Hindlimb muscle (tissue), 1 donor: ENCODE measurements at places on chromosomes 2 and 18. TPM values are rescaled to one million over a fixed set of nuclear protein-coding genes. Genes with fewer than 3 reads are reported as not detected.

DNA sequence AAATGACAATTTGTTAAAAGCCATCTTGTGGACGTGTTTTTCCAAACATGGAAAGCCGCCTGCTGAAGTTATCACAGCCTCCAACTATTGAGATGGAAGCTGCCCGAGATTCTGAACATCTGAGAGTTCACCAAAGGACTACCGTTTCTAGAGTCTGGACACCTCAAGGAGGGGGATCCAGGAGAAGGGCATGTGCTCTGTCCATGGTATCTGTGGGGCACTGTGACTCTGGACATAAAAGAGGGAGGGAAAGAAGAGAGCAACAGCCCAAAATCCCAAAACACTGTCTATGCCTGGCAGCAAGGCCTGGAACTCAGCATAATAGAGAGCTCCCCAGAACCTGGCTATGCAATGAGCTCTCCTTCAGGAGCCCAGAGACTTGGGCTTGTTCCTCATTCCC lies 319.9 kb downstream of the EN1 start:
- DNase-seq, result no peak

DNA sequence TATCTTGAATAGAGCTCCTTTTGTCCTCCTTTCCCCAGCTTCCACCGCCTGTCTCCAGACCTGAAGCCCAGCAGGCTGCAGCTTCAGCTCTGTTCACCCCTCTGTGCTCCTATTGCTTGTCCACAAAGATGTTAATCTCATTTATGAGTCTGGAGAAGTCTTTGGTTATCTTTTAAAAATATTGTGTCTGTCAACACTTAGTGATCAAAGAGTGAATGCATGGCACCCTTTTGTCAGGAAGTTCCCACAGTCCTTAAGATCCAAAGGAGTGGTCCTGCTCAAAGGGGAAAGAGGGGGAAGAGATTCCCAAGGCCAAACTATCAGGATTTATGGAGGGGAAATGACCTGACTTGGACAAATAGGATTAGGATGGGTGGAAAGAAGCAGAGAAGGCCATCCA lies 118.9 kb downstream of the ACAA2 start:
- DNase-seq, result no peak

DNA sequence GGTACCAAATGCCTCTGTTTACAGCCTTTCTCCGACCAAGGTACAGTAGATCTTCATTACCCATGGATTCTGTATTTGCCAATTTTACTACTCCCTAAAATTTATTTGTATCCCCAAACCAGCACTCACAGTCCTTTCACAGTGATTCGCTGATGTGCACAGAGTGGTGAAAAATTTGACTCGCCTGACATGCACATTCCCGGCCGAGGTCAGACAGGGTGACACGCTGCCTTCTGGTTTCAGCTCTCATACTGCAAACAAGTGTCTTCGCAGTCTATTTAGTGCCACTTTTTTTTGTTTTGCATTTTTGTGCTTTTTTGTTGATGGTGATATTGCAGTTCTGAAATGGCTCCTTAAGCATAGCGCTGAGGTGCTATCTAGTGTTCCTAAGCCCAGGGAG lies 71.0 kb downstream of the MAPK4 start:
- no peak for DNase-seq

- DNase-seq, result no peak
These were observed 280.2 kb downstream of the CTNNA2 start for GRCh38 chr2:79793006-79793405.

DNA sequence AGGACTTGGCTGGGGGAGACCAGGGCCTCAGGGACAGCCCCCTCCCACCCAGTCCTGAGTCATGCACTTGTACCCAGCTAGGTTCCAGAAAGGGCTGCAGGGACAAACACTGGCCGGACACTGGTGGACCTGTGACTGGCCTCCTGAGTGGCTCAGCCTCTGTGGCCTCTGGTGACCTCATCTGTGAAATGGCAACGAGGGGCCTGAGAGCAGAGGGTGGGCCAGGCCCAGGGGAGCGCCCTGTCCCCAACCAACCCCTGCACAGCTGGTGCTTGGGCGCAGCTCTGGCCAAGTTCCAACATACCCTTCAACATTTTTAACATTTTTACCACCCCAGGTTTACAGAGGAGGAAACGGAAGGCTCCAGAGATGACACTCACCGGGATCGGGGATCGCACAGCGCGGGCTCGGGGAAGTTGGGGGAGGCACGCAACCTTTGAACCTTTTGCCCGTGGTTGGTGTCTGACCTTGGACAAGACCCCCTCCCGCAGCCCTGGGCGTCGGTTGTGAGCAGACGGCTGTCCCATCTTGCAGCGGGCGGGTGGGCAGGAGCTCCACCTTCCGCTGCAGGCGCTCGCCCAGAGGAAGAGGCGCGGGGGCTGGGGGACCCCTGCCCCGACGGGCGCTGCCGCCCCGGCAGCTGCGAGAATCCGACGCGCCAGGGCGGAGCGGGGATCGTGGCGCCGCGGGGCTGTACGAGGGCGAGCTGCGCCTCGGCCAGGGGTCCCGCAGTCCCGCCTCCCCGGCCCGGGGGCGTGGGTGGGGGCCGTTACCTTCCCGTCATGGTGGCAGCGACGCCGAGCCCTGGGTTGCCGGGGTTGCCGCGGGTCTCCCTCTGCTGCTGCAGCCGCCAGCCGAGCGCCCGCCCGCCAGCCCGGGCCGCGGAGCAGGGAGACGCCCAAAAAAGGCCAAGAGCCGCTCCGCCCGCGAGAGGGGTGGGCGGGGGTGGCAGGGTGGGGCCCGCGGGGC lies 805 bp downstream of the LIMS2 start:
- no peak for DNase-seq

- no peak for DNase-seq
These were observed 3.9 kb downstream of the AGXT start for GRCh38 chr2:240872317-240873097.

GRCh38 chr2:130874512-130874911 lies 37.8 kb downstream of the ARHGEF4 start:
- no peak for DNase-seq

DNA sequence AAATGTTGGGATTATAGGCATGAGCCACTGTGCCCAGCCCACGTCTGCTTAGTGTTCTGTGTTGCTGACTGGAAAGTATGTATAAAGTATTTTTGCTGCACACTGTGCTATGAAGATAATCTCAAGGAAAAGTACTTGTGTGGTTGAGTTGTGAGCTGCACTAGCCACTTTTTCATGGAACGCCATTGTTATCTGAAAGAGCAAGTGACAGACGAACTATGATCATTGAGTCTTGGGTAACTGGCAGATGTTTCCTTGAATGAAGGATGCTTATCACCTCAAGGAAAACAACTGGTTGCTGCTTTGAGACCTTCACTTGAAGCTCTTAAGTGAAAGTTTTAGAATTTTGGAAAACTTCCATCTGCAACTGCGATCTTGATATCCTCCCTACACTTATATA lies 82.2 kb upstream of the KCTD1 start:
- DNase-seq, result no peak

DNA sequence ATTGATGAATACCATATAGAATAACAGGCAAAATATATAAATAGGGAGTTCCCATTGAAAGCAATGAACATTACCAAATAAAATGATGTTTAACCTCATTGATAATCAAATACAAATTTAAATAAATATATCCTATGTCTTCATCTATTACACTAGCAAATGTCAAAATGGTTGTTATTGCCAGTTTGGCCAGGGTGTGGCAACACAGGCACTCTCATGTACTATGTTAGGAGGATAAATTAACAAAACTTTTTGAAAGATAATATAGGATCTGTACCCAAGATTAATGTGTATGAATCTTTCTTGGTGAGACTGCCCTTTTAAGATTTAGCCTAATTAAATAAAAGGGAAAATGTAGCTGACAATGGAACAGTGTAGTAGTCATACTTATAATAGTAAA lies 659.3 kb downstream of the ERBB4 start:
- no peak for DNase-seq

GRCh38 chr2:182980115-182980514 lies 58.1 kb downstream of the NCKAP1 start:
- peak; percentile 4 for DNase-seq

GRCh38 chr2:219542931-219543595 lies 546 bp downstream of the CHPF start:
- DNase-seq, result no peak

GRCh38 chr18:10685484-10685883 lies 159.7 kb downstream of the NAPG start:
- no peak for DNase-seq

DNA sequence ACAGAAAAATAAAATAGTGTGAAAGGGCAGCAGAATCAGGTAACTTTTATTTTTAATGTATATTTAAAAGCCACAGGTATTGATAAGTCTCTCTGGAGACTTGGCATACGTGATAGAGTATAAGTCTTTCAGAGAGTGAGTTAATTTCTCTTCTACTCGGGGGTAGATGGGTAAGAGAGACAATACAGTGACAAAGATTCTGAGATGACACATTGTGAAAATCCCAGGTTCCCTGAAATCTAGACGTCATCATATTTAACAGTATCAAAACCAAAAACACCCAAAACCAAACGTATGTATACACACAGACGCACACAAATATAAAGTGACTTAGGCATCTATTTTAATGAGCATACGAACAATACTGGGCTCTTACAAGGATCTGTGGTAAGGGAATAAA lies 33.3 kb downstream of the NIF3L1 start:
- no peak for DNase-seq

- no peak for DNase-seq
These were observed 271.6 kb downstream of the TDRD15 start for GRCh38 chr2:21395366-21395765.

DNA sequence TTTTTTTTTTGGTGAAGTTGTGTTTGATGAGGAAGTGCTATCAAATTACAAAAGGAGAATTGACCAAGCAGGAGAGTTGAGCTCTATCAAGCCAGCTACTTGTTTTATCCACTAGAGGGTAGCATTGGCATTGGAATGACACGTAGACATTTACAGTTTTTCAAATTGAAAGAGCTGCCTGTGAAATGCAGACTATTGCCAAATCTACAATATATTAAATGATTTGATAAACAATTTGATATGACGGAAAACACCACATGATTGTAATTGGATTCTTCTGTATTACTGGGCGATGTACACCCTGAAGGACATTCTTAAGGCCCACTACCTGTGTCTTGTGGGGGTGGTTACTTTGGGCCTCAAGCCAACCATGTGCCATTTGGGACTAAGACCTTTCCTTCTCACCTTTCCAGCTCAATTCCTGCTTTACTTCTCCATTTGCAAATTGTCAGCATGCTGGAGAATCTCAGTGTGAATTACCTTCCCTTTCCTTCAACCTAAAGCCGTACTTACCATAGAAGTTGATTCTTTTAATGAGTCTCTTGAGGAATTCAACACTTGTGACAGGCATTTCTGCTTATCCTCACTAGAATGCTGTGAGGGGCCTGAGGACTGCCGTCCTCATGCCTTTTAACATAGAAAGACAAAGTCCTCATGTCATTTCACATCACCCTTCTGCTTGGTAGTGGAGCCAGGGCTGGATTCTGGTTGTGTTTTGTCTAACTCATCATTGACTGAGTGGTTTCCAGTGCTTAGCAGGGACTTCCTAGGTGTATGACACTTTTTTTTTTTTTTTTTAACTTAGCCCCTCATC lies 134.8 kb upstream of the THUMPD2 start:
- DNase-seq, result peak; percentile 76

DNA sequence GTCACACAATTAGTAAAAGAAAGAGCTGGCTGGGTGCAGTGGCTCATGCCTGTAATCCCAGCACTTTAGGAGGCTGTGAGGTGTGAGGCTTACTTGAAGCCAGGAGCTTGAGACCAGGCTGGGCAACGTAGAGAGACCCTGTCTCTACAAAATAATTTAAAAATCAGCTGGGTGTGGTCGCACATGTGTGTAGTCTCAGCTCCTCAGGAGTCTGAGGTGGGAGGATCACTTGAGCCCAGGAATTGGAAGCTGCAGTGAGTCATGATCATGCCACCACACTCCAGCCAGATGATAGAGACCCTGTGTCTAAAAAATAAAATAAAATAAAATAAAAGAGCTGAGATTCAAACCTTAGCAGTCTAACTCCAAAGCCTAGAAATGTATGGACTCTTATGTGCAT lies 39.0 kb upstream of the NEDD4L start:
- no peak for DNase-seq

- no peak for DNase-seq
These were observed 23.2 kb upstream of the SATB2 start for GRCh38 chr2:199480966-199481365.

- no peak for DNase-seq
These were observed 54.1 kb downstream of the LPIN2 start for GRCh38 chr18:2958819-2959298.

DNA sequence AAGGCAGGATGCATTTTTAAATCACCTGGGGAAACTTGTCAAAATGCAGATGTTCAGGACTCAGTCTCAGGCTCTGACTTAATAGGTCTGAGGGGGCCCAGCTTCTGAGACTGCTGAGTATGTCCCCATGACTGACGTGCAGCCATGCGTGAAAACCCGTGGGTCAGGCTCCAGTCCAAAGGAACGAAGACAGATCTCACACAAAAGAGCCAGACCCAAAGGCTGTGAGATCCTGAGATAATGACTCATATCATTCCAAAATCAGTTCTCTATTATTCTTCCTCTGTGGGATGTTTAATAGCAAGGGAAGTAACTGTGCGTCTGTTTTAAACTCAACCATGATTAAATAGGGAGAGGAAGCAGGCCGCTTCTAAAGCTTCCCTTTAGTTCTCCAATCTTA lies 107.4 kb upstream of the ACAA2 start:
- DNase-seq, result no peak

DNA sequence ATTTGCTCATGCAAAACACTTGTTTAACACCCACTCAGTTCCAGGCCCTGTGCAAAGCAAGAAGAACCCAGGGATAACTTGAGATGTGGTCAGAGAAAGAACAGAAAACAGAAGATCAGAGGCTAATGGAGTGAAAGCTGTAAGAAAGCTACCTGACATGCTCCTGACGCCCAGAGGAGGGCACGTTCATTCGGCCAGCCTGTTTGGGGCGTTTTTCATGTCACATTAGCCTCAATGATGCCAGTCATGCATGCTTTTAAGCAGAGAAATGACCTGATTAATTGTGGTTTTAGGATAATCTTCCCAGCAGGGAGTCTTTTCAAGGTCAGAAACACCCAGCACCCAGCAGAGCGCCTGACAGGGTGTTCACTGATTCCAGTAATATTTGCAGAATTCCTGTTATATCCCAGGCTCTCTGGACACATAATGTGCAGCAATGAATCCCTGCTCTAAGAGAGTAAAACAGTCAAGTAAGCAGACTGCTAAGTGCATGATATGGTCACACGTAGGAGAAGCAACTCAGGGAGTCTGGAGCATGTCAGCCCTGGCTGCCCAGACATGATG lies 320.0 kb downstream of the LRATD1 start:
- DNase-seq, result no peak

Gene SGPP2
- 1.4 TPM for polyA plus RNA-seq

Gene ZSWIM2
- polyA plus RNA-seq, result not detected

Gene SCYGR8
- not detected for polyA plus RNA-seq

Gene RFTN2
- polyA plus RNA-seq, result 13.2 TPM

Gene SLC9A2
- 1.9 TPM for polyA plus RNA-seq

Gene MEMO1
- 39.6 TPM for polyA plus RNA-seq

Gene LOXL3
- polyA plus RNA-seq, result 7.8 TPM
